MG63 (cell line): ENCODE measurements at places on chromosomes 7 and 10. TPM values are rescaled to one million over a fixed set of nuclear protein-coding genes. Genes with fewer than 3 reads are reported as not detected.

MMD2 gene
- total RNA-seq, result not detected in 2 replicates

NUTM2B gene
- 0.92 TPM in 1 of 2 replicates, not detected in the other for total RNA-seq

NEBL gene
- 0.03 and 0.07 TPM in 2 replicates for total RNA-seq

DNA sequence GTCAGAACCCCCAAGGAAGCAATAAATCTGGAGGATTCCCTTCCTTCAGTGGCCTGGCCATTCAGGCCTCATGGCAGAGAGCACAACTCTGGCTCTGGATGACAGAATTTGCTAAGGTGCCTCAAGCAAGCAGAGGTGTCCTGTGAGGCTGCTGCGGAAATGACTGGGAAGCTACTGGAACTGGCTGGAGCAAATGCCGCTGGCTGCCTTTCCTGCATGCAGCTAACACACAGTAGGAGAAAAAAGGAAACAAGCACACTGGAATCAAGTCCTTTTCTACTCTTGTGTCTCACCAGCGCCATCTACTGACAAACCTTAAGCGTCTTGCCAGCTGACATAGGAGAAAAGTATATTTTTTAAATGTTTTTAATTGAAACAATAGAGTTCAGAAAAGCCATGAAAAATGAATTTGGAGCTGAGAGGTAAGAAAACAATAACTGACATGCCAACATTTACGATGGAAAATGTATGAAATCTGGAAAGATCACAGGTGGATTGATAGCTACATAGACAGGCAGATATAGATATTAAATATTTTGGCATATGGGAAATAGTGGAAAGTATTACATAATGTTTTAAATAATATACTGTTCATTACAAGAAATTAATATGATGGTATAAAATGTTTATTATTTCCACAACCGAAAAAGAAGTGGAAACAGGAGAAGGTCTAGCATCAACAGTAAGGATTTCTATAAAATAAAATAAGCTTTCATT, 951.6 kb downstream of the ANKRD7 start:
- DNase-seq, result peak; percentile 41

DNA sequence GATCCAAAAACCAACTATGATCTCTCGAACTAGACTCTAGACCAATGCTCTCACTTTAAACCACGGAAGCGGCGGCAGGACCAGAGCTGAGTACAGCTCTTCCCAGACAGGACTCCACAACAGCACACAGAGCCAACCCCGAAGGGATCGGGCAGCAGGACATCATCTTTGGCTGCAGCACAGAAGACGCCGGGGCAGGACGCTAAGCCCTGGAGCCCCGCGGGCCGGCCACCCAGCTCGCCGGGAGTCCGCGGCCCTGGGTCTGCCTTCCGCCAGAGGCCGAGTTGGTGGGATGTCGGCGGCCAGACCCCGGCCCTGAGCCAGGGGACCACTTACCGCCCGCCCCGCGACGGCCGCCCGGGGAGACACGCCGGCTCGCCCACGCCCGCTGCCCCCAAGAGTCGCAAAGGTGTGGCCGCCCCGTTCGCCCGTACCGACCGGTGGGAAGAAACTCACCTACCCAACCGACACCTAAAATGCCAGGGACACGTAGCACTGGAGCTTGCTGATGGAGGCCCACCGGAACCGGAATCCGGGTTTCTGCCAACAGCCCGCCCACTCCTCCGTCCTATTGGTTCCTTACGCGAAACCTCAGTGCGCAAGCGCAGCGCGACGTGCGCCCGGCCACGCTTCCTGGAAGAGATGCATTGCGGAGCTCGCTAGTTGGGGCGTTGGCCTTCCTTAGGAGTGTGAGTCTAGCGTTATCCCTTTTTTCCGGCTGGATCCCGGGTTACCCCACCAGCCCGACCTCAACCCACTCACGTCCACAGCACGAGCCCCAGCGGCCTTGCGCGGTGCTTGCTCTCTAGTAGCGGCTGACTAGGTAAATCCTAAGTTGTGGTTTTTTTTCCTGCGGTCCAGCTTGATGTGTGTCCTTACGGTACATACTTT, at the start of gene SEC61G:
SEC61G (minus strand) TSS at position 510 of the 891 bp plus-strand sequence. CDS start 1,623 bp downstream, outside the sequence.
- peak; percentile 97 for DNase-seq

HMX2 gene
- total RNA-seq, result 0.07 and 6.0 TPM in 2 replicates

DNA sequence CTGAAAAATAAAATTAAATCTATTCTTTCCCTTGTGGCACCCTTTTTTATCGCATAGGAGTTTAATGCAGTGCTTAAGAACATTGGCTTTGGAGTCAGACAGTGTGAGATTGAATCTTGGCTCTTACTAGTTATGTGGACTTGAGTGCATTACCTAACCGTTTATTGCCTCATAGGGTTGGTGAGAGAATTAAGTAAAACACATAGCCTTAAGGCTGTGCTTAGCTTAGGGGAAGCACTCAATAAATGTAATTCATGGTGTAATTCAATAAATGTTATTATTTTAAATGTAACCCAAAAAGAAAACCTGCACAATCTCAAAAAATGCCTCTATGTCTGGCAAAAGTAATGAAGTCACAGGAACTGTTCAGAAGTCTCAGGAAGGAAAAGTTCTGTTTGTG, 2.7 kb downstream of the STK17A start:
- DNase-seq, result no peak

DNA sequence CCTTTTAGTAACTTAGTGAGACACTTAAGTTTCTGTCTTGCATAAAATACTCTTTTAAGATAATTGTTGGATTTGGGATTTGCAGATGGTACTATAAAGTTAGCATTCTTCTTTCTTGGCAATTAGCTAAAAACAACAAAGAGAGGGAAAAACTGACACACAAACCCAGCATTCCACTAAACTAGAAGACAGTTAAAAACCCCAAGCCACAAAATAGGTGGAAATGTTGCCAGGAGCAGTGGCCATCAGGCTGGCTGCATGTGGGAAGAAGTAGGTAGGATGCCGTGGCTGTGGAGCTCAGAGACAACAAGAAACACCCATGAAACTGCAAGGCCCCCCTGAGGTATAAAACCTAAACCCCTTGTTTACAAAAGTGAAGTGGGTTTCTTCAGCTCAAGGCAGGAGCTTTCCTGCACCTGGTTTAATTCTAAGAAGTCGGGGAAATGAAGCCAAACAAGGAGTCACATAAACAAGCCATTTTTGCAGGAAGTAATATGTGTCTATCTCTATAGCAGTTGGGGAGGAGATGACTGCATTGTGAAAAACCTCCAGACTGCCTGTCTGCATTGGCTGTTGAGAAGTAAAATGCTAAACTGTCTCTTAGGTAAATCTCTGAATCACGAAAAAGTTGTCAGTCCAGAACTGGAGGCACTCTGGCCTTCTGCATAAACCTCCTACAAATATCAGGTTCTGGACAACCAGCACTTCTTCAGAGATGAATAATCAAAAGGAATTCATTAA, 9.5 kb downstream of the RAB18 start:
- peak; percentile 23 for DNase-seq

GRCh38 chr7:107206706-107207105, 37.9 kb downstream of the HBP1 start:
- no peak for DNase-seq

KCP gene
- total RNA-seq, result not detected in 2 replicates

DNA sequence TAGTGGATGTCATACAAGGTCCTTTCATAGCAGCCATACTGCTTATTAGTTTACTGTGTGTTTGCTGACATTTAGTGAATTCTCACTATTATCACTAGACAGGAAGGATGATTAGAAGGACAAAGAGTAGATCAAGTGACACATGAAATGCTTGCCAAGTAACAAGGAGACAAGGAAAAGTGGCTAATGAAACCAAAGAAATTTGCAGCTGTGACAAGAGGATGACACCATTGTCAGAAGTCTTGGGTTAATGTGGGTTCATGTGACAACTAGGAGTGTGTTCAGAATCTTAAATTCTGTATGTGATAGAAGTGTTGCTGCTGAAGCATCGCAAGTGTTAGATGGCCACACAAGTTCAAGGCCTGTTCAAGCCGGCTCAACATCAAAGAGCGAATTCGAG, 40.8 kb upstream of the FAM180A start:
- no peak for DNase-seq

- DNase-seq, result no peak
These were observed 337.6 kb downstream of the CDC14C start for GRCh38 chr7:49261928-49262327.

SCART1 gene
- 0.35 and 1.5 TPM in 2 replicates for total RNA-seq

GRCh38 chr10:4813023-4813422, 13.0 kb upstream of the AKR1E2 start:
- DNase-seq, result peak; percentile 82

BAG3 gene
- 26.9 and 31.9 TPM in 2 replicates for total RNA-seq

CAV2 gene
- 55.9 and 58.1 TPM in 2 replicates for total RNA-seq

AGMO gene
- total RNA-seq, result not detected in 2 replicates

CCDC146 gene
- 0.07 TPM in 1 of 2 replicates, not detected in the other for total RNA-seq

PDCD11 gene
- 36.6 and 42.5 TPM in 2 replicates for total RNA-seq

- peak; percentile 61 for DNase-seq
These were observed 868 bp downstream of the TIAL1 start for GRCh38 chr10:119595676-119596515.

- peak; percentile 38 for DNase-seq
These were observed 1.9 kb downstream of the VGF start for GRCh38 chr7:101163279-101164070.

ZP3 gene
- total RNA-seq, result 0.44 and 1.7 TPM in 2 replicates

PRKCQ gene
- total RNA-seq, result 0.05 and 0.16 TPM in 2 replicates

DNA sequence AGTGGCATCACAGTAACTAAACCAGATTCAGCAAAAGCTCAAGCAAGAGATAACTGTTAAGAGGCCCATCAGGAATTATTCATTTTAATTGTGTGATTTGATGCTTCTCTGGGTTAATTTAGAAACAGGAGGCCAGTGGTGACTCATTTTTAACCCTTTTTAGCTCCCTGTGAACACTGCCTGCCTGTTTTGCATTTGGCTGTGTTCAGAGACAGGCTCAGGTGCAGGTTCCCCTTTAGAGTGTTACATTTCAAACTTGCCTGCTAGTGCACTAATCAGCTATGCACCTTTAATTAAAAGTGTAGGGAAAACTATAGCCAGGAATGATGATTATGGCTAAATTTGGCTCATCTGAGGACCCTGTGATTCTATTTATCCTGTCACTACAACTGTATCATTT, 6.5 kb downstream of the STAMBPL1 start:
- DNase-seq, result no peak

DNA sequence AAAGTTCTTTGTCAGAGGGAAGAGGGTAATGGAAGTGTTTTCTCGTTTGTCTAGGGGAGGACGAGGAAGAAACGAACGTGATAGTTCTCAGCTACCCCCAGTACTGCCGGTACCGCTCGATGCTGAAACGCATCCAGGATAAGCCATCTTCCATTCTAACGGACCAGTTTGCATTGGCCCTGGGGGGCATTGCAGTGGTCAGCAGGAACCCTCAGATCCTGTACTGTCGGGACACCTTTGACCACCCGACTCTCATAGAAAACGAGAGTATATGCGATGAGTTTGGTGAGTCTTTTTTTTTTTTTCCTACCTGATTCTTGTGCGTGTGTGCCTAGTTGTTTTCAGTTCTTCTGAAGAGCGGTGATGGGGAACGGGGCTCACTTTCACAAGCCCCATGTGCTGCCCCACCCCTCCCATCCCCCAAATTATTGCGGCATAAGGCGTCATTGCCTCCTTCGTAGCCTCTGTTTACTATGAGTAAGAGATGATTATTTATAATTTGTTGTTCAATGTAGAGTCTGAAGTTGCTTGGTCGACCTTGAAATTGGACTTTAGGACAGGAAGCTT, 98.6 kb downstream of the ARID5B start:
- no peak for DNase-seq

DNA sequence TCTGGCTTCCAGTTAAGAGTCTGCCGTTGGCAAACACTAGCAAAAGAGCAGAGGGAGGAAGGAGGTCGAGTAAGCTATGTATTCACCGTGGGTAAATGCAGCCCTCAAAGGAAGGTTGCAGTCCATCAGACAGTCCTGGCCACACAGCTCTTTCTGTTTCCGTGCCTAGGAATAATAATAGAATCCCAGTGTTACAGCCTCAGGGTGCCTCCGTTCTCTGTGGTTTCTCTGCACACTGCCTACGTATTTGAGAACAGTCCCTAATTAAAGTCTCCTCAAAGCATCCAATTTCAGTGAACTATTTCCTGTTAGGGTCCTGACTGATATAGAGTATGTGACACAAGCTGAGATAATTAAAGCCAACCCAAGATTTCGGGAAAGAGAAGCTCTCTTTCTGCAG, 176.7 kb downstream of the GPAM start:
- DNase-seq, result no peak

DNA sequence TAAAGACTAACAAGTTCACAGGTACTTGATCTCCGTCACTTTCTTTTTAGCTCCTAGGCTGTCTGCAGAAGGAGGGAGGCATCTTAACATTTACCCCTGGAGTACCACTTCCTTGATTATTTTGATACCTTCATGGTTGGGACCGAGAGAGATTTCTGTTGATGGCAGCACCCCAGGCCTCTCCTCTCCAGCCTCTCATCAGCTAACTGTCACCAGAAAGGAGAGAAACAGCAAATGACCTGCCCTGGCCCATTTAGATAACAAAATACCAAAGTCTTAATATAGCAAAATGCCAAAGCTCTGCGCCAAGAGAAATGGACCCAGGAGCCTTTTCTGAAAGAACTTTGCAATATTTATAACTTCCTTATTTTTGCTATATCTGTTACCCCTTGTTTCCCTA, 30.0 kb upstream of the KLHL7 start:
- no peak for DNase-seq
